ENCODE measurements at places on chromosomes 7 and 10.

DNA sequence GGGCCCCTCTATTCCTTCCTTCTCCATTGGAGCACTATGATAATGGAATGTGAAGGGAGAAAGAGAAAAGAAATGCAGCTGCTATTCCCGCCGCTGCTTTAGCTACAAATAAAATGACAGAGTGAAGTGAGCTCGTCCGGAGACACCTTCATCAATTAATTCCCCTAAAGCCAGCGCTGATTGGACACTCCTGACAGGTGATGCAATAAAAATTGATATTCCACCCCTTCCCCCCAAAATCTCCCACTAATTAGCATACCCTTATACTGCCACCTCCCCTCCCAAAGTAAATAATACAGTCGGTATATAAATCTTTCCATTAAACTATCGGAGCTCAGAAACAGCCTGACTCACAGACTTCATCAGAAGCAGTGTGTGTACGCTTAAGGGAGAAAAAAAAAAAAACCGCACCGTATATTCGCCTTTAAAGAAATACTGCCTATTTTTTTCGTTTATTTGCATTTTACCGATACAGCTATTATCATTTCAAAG lies 7.3 kb downstream of the SKIDA1 start:
- no peak for DNase-seq

DNA sequence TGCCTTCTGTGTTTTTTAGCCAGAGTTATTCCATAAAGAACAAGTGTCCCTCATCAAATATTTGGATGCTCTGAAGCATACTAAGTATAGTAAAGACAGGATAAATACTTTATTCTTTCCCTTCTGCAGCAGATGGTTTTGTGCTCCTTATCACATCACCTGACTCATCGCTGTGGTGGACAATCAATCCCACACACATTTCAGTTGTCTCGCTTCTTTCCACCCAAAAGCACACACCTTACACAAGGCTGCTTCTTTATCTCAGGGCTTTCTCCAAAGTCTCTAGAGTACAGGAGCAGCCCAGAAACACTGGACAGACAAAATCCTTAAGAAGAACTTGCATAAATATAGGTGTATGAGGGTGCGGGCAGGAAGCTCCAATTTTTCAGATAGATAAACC lies 43.4 kb downstream of the IGF2BP3 start:
- DNase-seq, result no peak

- no peak for DNase-seq
Observed at GRCh38 chr10:77566914-77567566, 70.6 kb downstream of the KCNMA1 start.

DNA sequence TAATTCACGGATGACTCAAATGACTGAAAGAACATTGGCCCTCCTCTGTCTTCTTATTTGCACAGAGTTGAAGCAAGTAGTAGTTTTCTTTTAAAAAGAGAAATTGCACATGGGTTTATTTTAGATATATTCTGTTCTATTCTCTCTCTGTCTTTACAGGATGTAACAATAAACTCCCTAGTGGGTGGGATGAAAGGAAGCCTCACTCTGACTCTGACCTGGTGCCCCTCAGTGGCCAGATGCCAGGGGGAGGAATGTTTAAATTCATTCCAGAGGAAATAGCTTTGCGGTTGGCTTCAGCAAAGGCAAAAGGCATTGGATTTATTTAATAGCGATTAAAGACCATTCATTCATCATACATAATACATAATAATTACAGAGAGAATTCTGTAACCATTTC lies 156.4 kb upstream of the MTPN start:
- no peak for DNase-seq

DNA sequence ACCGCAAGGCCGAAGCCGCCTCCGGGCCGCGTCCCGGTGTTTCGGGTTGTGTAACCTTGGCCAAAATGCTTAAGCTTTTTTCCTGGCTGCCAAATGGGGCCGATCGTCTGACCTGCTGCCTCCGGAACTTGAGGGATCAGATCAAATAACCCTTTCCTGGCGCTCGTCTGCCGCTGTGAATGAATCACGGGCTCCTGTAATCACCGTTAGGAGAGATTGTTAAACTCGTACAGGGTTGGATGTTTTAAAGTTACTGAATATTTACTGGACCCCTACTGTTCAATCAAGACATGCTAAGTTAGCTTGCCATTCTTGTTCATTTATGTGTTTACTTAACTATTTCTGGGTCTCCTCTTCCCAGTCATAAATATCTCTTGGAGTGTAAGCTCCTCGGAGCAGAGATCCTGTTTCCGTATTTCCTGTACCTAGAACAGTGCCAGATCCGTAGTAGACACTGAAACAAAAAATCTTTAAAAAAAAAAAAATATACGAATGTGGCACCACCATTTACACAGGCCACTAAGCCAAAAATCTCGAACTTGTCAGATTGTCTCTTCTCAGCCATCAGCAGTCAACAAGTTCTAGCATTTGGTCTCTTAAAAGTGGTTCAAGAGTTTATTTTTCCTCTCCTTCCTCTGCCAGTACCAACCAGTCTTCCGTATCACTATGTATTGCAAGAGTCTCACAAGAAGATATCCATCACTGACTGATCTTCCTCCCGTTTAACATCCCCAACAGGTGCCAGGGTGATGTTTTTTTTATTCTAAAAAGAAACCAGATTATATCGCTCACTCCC lies 650 bp upstream of the TM9SF3 start:
- peak; percentile 42 for DNase-seq

- no peak for DNase-seq
Observed at GRCh38 chr7:19209166-19209696, 64.0 kb upstream of the FERD3L start.

- no peak for DNase-seq
Observed at GRCh38 chr7:12690041-12690878, 2.8 kb downstream of the ARL4A start.

DNA sequence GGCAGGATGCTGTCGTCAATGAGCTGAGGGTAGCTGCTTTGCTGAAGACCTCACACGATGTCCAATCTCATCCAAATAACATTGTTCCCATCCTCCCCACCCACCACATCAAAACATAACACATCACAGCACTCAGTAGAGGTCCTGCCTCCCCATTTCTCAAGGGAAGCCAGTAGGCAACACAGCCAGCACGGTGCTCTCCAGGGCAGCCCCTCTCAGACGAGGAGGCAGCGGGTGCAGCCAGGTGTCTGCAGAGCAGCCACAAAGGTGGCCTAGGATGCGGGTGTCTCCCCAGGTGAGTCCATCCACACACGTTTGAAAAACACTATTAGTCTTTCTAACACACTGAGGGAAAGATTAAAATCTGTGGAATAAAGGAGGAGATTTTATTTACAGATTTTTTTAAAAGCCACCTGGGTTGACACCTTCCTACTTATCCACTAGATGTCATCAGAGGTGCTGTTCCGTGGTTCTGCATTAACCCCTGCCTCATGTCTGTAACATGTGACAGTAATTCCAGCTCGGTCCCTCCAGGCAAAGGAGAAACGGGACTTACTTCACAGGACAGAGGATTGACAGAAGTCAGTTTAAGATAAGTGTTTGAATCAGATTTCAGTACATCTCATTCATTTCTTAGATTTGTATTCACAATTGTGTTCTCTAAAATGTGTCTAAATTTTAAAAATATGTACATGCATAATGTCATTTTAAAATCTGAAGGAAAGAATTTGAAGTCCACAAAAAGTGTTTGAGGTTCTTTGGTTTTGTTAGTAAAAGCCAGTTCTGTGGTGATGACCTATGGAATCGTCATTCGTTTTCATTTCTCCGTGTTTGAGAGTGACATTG lies 68.0 kb downstream of the LANCL2 start:
- no peak for DNase-seq

GRCh38 chr10:43284341-43284910 lies 17.6 kb upstream of the RASGEF1A start:
- DNase-seq, result no peak

GRCh38 chr10:60896810-60897209 lies 47.2 kb downstream of the RHOBTB1 start:
- no peak for DNase-seq

DNA sequence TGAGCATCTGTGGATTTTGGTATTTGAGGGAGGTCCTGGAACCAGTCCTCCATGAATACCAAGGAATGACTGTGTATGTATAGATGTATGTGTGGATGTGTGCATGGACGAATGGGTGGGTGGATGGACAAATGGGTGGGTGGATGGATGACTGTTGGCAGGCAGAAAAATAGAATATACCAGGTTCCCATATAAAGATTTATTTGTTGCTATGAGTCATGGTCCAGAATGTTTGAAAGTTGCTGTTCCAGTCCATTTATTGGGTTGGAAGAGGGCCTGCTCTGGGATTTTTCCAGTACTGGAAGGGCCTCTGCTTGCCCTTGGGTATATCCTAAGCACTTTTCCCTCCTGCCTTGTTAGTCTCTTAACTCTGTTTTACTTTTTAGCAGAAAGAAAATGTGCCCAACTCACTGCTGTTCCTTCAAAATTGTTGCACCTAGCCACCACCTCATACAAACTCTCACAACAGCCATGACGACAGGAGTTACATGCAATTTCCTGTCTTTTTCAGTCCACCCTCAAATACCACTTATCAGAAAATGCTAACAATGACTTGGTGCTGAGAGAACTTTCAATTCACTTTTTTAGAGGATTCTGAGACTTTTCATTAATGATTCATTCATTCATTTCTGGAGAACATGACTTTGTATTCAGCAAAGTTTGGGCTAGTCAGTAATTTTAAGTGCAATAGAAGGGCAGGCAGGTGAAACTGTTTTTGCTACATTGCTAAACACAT lies 108.1 kb downstream of the EEPD1 start:
- no peak for DNase-seq

- DNase-seq, result no peak
Observed at GRCh38 chr7:39410582-39410981, 155.6 kb upstream of the YAE1 start.

DNA sequence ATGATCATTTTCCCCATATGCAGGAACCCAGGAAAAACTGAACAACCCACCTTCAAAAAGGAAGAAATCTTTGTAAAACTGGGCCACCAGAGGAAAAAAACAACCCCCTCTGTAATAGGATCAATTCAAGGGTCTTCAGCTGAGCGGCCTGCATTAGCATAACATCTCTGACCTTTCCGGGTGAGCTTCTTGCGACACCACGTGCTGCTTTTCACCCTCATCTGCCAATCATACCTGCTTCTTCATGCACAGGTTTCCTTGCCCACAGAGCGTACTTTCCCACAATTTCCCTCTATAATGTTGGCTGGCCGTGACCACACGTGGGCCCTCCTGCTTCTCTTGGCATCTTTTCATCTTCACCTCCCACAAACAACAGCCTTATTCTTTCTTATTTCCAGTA lies 284.3 kb upstream of the NEBL start:
- DNase-seq, result no peak

DNA sequence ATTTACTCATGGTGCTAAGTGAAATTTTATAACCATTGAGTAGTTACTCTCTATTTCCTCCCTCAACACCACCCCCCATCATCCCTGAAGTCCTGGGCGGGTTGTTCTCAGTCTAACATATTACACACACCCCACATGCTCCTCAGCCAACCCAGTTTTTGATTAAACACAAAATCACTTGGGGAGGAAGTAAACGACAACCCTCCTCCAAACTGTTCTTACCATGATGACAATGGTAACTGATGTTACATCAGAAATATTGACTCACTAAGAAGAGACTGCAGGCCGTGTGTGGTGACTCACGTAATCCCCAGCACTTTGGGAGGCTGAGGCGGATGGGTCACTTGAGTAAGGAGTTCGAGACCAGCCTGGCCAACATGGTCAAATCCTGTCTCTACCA lies 44.2 kb downstream of the RAB11FIP2 start:
- no peak for DNase-seq

DNA sequence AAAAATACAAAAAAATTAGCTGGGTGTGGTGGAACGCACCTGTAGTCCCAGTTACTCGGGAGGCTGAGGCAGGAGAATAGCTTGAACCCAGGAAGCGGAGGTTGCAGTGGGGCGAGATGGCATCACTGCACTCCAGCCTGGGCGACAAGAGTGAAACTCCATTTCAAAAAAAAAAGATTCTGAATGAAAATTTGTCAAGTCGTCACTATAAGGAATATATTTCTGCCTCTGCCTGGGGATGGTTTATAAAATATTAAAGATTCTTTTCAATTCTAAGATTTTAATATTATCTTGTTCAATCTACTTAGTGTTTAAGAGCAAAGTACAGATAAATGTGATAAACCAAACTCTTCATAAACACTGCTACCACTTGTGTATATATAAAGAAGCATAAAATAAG lies 147.3 kb downstream of the NRBF2 start:
- DNase-seq, result no peak

- DNase-seq, result no peak
Observed at GRCh38 chr7:86939197-86939814, 120.1 kb downstream of the ELAPOR2 start.

- no peak for DNase-seq
Observed at GRCh38 chr7:117086788-117087187, 133.5 kb downstream of the ST7 start.

GRCh38 chr10:89216056-89216455 lies 8.9 kb upstream of the CH25H start:
- DNase-seq, result no peak

DNA sequence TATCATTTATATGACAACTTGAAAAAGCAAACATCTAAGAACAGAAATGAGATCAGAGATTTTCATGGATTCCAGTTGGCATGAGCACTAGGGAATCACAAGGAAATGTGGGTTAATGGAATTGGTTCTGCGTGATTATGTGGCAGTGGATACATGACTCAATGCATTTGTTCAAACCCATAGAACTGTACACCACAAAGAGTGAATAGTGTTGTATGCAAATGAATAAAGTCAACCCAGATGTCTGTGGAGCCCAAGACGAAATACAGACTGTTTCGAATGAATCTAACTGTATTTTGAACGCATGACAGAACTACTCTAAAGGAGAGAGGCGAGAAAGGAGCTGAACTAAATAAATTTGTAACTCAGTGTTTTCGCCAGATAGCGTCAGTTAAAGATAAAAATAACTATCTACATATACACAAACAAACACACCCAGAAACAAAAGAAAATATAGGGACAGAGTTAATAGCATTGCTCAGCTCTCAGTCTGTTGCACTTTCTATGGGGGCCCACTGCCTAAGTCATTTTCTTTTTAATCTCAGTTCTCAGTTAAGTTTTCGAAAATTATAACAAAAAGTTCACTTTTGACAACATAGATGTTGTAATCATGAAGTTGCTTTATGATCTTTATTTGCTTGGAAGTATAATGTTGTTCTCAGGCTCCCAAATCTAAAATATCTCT lies 636.7 kb upstream of the SEMA3D start:
- no peak for DNase-seq

DNA sequence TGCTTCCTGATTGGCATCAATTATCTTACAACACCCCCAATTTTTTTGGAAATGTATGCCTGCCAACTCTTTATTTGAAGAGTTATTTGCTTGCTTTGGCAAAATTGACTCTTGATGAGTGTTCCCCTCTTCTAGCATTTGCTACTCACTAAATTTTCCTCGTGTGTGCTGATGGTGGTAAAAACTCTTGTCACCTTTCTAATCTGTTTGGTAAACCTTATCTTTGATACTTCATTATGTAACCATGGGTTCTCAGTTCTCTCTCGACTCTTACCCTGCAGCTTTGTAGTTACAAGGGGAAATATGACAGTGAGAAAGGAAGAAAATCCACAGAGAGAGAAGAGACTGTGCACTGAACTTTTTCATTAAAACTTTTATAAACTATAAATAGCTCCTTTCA lies 102.5 kb downstream of the CDK14 start:
- DNase-seq, result no peak
